Head of caudate nucleus (tissue), 42 donors: ENCODE measurements at places on chromosomes 3 and 15.

- peak; percentile 21 for DNase-seq
Observed at GRCh38 chr3:58288011-58288728, 17.9 kb upstream of the RPP14 start.

GRCh38 chr15:81758818-81759284 is 287.0 kb downstream of the MEX3B start:
- no peak for DNase-seq

- no peak for DNase-seq
Observed at GRCh38 chr3:107578091-107578490, 55.3 kb downstream of the BBX start.

GRCh38 chr3:185421577-185422232 is 58.8 kb downstream of the MAP3K13 start:
- DNase-seq, result peak; percentile 65

GRCh38 chr3:106675451-106675850 is 701.8 kb upstream of the CCDC54 start:
- DNase-seq, result no peak

DNA sequence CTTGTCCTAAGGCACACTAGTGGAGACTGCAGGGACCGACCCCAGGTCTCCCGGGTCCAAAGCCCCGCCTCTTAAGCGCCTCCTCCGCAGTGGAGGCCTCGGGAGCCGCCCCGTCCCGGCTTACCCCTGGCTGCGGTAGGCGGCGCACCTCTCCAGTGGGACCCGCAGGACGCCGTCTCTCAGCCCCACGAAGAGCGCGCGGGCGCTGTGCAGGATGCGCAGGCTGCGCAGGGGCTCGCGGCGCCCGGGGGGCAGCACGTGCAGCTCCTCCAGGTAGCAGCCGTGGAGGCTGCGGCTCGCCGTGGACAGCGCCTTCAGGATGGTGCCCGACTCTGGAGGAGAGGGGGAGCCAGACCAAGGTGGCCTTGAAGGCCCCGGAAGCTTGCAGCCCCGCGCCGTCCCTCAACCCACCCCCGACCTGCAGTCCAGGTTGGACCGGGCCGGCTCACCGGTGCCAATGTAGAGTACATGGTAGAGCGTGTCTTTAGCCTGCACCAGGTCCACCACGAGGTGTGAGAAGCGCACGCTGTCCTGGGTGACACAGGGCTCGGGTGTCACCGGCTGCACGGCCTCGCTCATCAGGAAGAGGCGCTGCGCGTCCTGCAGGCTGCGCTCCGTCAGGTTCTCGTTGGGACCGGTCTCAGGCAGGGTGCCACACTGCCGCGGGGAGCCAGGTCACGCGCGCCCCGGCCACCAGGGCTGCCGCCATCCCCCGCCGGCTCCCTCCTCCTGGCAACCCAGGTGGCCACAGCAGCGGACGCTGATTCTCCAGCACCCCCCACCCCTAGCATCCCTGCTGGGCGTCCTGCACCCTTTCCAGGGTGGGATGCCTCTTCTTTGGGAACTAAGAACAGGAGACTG is 105.5 kb downstream of the SEMA5B start:
- DNase-seq, result no peak
